ENCODE measurements at places on chromosomes 12 and 14. TPM values are rescaled to one million over a fixed set of nuclear protein-coding genes. Genes with fewer than 3 reads are reported as not detected.

The COQ6 gene
- 31.6 TPM for total RNA-seq

The CABP1 gene
- 1.2 TPM for total RNA-seq

The CYP27B1 gene
- 1.9 TPM for total RNA-seq

GRCh38 chr12:52078276-52078675, 1.2 kb upstream of the SMIM41 start:
- no peak for DNase-seq

GRCh38 chr12:26554332-26554731, 278.7 kb downstream of the ITPR2 start:
- no peak for DNase-seq

DNA sequence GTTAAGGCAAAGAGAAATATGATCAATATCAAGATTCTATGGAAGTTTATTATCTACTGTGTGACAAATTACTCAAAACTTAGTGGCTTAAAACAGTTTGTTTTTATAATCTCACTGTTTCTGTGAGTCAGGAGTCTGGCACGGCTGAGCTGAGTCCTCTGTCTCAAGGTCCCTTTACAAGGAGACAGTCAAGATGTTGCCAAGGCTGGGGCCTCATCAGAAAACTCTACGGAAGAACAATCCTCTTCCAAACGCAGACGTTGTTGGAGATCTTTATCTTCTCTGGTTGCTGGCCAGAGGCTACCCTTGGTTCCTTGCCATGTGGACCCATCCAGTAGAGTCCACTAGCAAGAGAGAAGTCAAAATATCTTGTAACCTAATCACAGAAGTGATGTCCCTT, 100.6 kb upstream of the CCND2 start:
- DNase-seq: no peak

GRCh38 chr12:107654873-107655272, 30.7 kb upstream of the PWP1 start:
- no peak for DNase-seq

DNA sequence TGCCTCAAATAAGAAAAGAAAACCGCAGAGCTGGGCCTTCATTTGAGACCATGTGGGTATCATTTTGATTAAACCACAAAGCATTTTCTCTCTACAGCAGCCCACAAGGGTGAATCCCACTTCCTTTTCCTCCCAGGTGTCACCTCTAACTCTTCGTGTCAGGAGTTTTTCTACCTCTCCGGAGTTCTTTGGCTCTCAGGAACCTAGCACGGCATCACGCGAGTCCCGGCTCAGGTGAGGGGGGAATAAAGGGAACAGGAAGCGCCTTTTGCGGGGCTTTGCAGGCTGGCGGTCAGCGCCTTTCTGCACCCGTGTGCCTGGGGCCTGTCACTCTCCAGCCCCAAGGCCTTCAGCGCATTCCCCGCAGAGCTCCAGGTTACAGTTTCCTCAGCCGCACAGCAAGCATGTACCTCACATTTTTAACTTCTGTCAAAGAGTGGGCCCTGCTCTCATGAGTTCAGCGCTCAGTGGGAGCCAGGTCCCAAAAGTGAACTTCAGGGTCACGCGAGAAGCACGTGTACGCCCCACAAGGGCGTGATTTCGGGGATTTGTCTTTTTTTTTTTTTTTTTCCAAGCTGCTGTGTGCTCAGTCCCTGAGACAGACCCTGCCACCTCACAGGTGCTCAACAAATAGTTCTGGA, 740 bp upstream of the PRPF40B start:
- peak; percentile 57 for DNase-seq

- DNase-seq: peak; percentile 17
These were observed 7.4 kb upstream of the TEX22 start for GRCh38 chr14:105390849-105391500.

DNA sequence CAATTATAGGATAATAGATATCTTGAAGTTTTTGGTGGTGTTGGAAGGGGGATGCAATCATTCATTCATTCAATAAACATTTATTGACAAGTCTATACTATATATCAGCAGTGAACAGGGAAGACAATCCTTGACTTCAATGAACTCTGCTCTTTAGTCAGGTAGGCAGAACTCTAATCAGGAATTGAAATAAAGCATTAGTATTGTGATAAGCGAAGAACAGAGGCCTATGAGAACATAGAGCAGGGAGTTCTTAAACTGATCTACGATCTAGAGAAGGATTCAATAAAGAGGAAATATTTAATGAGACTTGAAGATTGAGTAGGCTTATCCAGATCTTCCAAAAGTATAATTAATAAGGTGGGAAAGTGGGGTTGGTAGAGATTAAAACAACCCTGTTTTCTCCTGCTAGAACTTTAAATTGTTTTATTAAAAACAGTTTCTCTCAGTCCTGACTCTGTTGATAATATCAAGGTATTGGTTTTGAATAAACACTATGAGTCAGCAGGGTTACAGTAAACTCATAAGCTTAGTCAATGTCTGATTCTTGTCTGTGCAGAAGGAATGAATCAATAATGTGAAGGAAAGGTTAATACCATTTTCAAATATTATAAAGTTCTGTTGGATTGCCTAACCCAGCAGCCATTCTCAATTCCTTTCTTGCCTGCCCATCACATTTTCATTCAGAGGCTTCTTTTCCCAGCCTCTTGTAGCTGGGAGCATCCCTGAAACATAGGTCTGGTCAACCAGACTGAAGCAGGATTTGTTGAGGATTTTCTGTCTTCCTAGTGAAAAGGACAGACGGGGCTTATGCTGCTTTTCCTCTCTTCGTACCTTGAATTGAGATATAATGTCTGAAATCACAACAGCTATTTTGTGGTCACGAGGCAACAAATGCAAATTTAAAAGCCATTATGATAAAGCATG, 38.9 kb upstream of the KTN1 start:
- DNase-seq: no peak

GRCh38 chr12:9404031-9404430, 195.8 kb upstream of the PZP start:
- DNase-seq: no peak

Measured in upper lobe of left lung (tissue), 6 donors.